Large intestine (tissue), 12 donors: ENCODE measurements at places on chromosomes 1 and 21.
A peak's percentile ranks its signal among the peaks of the same experiment; 100 is the strongest.

GRCh38 chr1:107250169-107250568, 109.3 kb downstream of the NTNG1 start:
- DNase-seq, result no peak

DNA sequence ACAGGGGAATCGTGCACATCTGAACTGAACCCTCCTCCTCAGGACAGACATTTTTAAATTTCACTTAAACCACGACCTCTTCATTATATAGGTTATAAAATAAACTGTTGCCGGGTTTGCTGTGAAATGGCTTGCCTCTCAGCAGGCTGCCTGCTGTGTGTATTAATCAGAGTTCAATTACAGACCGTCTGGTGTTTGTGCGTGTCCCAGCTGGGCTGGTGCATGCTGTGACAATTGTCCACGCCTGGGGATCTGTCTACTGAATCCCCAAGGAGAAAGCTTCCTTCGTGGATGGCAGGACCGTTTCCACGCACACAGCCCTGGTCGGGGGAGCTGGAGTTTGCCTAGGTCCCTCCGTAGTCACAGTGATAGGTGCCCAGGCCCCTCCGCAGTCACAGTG, 13.4 kb upstream of the AGPAT3 start:
- DNase-seq, result no peak

DNA sequence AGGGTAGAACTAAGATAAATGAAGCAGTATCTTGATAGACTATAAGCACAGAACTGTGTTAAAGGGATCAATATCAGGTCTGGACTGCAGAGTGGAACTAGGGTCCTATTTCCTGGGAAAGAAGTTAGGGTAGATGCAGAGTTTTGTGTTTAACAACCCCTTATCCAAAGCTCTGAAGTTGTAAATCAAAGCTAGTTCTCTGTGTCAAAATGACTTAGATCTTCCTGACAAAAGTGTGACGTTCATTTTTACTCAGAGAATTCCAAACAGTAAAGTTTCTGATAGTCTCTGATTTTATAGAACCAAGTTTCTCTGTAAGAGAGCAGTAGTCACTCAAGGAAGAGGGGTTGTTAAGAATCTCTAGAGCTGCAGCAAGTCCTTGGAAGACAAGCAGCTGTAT, 8.3 kb downstream of the NUCKS1 start:
- no peak for DNase-seq

DNA sequence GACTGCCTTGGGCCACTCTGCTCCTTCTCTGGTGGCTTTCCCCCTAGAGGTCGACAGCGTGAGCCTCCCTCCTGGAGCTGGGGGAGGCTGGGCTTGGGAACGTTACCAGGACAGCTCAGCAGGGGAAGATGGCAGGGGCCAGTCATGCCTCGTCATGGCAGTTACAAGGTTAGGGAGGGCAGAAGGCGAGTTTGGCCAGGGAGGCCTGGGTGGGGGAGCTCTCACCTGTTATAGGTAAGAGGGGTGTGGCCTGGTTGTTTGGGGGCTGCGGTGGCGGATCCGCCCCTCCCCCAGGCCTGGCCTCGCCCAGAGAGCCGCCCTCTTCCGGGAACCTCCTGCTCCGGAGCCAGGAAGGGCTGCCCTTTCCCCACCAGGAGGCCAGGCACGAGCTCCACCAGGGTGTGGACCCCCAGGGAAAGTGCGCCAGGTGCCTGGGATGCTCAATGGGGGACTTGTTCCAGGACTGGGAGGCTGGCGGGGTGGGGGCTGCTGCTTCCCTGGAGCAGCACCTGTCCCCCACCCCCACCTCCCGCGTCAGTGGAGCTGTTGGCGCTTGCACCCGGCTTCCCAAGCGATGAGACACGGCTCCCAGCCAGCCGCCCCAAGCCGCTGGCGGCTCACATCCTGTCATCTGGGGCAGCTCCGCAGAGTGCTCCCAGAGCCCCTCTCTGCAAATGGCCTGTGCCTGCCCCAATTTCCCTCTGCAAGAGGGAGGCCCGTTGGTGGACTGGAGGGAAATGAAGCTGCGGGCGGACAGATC, 23.6 kb upstream of the PKP1 start:
- DNase-seq, result no peak

DNA sequence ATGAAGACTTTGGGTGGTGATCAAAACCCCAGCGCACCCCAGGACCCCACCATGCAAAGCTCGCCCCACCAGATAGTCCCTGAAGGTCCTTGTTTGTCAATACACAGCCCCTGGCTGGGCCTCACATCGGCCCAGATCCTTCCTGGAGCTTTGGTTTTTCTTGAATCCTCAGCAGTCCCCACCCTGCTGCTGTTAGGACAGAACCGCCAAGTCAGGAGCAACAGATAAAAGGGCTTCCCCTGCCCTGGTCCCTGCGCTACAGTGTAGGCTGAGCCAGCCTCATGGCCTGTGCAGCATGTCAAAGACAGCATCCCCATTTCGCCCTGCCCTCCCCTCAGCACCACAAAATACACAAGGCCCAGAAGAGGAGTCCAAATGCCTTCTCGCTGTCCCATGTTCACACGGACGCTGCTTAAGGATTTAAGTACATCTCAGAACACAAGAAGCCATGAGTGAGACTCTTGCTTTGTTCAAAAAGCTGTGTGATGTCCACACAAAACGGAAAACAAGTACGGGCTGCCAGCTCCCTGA, 65.7 kb downstream of the PSMG1 start:
- DNase-seq, result no peak

DNA sequence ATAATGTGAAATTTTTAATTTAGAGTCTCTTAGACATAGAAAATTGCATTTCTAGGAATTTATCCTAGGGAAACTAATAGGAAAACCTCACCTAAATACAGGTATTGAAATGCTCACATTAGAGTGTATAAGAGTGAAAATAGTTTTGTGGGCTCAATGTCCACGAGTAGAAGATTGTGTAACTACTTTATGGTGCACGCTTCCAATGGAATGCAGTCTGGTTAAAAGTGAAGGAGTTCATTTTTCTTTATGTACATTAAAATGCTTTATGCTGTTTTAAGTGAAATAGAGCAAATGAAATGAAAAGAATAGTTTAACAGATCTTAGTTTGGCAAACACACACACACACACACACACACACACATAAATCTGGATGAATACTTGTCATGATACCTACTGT, 278.2 kb downstream of the USP25 start:
- DNase-seq, result peak; percentile 19

- DNase-seq, result no peak
These were observed 95.5 kb downstream of the LYPLAL1 start for GRCh38 chr1:219269171-219269570.

GRCh38 chr1:51729824-51730301, 113.0 kb downstream of the OSBPL9 start:
- DNase-seq, result peak; percentile 5

- no peak for DNase-seq
These were observed 93.0 kb downstream of the VWA5B1 start for GRCh38 chr1:20383631-20384030.

- DNase-seq, result no peak
These were observed 52.2 kb downstream of the NENF start for GRCh38 chr1:212484701-212485570.

DNA sequence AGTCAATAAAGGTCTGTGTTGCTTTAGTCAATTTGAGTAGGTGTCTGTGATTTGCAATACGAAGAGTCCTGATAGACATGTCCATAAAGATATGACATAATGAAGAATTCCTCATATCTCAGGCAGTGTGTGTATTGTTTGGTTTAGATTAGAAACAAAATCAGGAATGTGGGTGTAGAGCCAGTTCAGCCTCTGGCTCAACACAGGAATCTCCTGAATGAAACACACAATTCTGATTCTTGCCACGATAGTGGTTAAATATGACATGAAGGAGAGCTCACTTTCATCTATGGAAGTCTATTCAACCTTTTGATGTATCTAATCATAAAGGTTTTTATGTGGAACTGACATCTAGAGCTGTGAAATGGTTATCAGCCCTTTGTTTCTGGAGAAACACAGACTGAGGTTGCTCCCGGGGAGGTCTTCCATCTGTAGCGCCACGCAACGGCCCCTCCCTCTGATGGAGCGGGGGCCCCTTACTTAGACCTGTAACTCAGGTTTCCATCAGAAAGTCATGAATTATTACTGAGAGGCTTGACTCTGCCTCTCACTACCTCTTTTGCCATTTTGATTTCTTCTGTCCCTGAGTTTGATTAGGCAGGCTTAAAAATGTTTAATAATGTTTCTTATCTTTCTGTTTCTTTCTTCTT, 19.5 kb downstream of the TSPAN2 start:
- no peak for DNase-seq

GRCh38 chr1:63635681-63636080, 42.5 kb downstream of the PGM1 start:
- no peak for DNase-seq

DNA sequence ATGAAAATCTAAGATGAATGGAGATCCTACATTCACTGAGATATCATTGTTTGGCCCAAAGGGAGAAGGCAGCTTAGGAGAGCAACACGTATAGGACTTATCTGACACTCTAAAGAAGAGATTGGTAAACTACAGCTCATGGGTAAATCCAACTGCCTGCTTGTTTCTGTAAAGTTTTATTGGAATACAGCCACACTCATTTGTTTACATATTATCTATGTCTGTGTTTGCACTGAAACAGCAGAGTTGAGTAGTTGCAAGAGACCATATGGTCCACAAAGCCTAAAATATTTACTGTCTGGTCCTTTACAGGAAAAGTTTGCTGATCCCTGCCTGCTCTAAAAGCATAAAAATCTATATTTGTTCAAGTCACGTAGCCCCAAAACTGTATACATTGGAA, 14.3 kb upstream of the LRRC53 start:
- DNase-seq, result no peak

DNA sequence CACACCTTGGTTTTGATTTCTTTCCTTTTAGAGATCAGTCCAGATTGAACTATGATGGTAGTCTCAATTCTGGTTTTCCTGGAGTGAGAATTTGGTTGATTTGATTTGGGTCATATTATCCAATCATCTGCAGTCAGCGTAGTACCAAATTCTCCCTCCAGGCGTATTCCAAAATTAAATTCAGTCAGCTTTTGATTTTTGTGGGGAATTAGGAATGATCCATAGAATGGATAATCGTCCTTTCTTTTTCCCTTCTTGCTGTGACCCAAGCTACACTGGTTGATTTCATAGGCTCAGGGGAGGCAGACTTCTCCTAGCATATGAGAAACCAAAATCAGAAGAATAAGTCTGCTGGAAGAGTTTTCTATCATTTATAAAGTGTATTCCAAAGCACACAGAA, 4.9 kb downstream of the PRCC start:
- no peak for DNase-seq

- DNase-seq, result no peak
These were observed 34.8 kb upstream of the DUSP10 start for GRCh38 chr1:221776495-221777301.

DNA sequence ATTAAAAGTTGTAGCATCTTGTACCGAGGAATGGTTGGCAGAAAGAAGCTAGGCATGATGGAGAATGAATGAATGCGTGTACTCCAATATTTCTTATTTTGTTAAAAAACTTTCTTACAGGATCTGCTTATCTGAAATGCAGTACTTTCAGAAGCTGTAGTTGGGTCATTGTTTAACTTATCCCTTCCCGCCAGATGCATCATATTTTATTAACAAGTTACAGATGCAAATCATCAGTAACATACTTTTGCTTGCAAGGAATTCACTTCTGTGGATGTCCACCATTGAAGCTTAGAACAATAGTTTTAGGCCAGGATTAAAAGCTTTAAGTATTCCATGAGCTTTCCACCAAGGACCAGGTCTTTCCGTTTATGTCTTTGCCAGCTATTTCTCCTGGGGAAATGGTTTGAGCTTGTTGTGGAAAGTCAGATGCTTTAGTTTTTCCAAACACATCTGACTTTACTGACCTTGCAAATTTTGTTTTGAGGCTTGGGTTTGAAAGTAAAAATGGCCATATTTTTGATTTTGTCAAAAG, 65.4 kb downstream of the PATJ start:
- DNase-seq, result no peak

DNA sequence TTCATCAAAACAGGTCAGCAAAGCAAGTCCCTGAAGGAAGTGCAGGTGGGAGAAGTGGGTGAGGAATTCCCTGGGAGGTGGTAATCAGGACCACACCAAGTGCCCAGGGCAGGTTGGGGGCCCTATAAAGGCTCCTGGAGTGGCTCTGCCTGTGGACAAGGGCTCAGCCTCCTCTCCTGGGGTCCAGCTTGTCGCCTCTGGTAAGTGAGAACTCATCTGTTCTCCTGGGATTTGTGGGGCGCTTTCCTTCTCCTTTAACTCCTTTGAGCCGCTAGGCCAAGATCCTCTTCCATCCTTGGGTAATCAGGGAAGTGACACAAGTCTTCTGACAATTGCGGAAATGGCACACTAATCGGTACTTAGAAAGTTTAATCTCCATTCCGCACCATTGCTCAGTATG, at the start of gene SPRR4:
Gene SPRR4 (plus strand): TSS at position 154 of the 400 bp plus-strand sequence. CDS start 1,243 bp downstream, outside the sequence.
- no peak for DNase-seq

GRCh38 chr1:218614031-218614430, 268.9 kb downstream of the TGFB2 start:
- no peak for DNase-seq

DNA sequence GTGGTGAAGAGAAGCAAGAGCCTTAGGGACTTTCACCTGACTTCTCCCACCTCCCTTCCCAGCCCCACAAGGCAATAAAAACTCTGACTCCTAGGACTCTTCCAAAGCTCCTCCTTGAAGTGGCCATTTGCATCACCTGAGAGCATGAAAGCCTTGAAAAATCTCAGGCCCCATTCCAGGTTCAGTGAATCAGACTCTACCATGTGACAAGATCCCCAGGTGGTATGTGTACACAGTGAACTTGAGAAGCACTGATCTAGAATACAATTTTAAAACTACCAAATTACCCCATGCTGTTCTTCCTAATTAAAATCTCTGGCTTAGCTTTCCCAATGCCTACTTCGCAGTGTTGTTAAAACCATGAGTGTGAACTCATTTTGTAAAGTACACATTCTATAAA, 195.1 kb upstream of the SAMSN1 start:
- no peak for DNase-seq

DNA sequence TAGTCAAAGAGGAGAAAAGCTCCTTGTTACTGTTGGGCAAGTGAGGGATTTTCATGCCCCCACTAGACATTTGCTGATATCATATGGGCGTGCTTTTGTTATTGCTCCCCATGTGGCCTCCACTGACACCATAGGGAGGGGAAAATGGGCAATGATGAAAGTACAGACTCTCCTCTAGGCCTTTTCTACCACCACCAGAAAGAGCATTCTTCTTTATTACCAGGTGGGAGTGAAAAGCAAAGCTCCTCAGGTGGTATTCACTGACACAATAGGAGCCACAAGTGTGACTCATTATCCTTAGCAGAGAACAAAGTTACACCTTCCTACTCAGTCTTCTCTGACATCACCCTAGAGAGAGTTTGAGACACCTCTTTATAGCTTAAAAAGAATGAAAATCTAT, 667.1 kb downstream of the LTN1 start:
- no peak for DNase-seq

GRCh38 chr1:6095511-6096242, 50.0 kb downstream of the KCNAB2 start:
- DNase-seq, result no peak

- no peak for DNase-seq
These were observed 7.4 kb upstream of the PRDM16 start for GRCh38 chr1:3061566-3061965.

GRCh38 chr1:181116819-181117390, 28.4 kb downstream of the IER5 start:
- no peak for DNase-seq
